Stimulated activated CD8-positive, alpha-beta memory T cell treated with anti-CD3 and anti-CD28 coated beads, Interleukin-15, amount 100 ng/mL, for 4 hours (primary cell): ENCODE measurements at places on chromosomes 1 and 21.

DNA sequence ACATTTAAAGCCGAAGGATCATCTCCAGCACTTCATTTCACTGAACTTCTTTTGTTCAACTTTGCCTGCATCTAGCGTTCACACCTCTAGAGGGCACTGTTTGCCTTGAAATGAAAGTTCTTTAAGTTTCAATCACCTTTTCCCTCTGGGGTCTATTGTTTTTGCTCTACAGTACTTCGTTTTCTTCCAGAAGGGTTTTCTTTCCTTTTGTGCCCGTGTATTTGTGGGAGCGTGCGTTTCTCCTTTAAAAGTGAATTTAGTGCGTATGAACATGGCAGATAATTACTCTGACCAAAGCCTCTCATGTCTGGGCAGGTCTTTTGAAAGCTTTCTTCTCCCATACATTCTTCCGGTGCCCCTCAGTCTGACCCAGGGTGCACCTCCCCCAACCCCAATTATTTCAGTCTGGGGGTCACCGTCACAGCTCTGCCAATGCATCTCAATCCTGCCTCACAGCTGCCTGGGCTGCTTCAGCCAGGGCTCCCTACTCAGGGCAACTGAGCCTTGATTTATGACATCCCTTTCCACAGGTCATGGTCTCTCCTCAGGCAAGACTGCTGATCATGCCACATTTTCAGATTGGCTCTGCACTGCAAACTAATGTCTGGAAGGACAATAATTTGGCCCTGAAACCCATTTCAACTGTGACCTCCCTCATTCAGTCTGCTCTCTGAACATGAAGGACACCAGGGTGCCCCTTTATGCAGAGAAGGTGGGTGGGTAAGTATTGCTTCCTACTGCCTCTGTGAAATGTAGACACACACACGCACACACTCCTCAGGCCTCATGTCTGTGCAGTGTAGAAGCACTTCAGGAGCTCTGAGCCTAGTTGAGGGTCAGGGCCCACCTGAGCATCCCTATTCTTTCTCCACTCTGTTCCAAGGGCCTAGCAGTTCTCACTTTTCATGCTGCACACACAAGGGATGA lies 88.6 kb downstream of the NUF2 start:
- no peak for DNase-seq

GRCh38 chr1:94236630-94237290 lies 624 bp downstream of the ARHGAP29 start:
- DNase-seq: no peak

GRCh38 chr1:243293941-243294722 lies 38.3 kb downstream of the SDCCAG8 start:
- DNase-seq: no peak

DNA sequence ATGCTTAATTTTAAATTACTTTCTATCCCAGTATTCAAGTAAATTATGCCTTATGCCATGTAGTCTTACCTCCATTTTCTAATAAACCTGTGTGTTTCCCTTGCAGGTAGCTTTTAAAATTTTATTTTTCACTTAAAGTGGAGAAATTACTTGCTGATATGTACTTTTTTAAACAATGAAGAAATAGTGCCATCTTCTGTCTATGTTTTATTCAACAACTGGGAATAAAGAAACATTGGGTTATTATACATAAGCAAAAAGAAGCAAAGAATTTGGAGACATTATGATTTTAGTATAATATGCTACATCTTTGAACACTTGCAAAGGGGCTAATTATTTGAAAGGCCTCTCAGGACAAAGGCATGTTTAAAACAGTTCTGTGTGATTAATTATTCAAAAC lies 1912.9 kb downstream of the MRPL39 start:
- no peak for DNase-seq

GRCh38 chr1:41281334-41281733 lies 39.2 kb upstream of the SCMH1 start:
- DNase-seq: no peak

GRCh38 chr1:1421907-1422464 lies 910 bp upstream of the ANKRD65 start:
- no peak for DNase-seq

- no peak for DNase-seq
These were observed 17.9 kb upstream of the ABCG1 start for GRCh38 chr21:42200906-42201614.

DNA sequence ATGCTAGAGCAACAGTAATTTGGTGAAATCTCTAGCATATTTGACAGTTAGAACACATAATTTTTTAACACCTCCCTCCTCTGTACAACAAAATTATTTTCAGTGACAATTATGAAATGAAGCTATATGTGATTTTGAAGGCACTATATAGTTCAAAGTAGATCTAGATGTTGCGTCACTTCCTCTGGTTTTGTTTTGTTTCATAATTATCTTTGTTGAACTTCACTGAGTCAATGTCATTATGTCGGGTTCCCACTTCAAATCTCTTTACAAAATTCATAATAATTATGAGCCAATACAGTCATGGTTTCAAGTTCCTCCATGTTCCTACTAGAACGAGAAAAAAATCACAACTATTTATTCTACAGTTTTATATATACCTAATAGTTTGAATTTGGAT lies 254.8 kb upstream of the PLXNA2 start:
- DNase-seq: no peak

DNA sequence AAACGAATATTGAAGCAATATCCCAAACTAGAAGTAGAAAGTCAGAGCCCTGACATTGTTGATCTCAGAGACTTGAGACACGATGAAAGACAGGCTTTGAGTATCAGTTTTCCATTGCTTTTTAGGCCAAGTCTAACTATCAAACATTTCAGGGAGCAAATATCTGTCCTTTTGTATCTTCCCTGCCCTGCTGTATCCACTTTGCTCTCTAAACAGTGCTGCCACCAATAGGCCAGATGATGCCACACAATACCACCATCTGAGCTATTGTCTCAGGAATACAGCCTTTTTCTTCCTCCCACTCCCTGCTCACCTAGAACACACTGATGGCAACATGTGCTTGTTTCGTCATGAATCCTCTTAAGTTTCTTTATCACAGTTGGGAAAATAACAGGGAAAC lies 62.6 kb upstream of the SPAG17 start:
- no peak for DNase-seq

DNA sequence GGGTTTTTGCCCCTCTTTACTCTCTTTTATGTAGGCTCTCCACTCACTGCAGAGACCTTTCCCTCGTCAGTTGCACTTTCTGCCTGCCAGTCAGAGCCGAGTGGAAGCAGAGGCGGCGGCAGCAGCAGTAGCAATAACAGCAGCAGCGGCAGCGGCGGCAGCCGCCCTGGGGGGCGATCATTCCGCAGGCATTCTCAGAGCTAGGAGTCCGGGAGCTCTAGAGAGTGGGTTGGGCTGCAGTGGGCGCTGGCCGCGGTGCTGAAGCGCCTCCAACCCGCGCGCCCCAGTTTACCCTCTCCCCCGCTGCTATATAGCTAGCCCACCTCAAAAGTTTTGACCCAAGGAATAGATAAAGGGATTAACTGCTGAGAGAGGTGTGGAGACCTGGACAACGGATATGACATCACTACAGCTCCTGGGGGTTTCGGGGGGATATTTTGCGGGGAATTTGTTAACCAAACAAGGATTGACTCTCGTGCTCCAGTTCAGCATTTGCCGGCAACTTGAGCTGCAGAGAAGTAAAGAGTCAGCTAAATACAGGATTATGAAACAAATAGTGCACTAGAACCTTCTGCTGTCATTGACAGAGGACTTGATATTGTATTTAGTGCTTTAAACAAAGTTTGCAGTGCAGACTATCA lies at the start of gene OLFM3:
TSS of gene OLFM3 (minus strand) at position 102 of the 641 bp plus-strand sequence.
- DNase-seq: no peak

DNA sequence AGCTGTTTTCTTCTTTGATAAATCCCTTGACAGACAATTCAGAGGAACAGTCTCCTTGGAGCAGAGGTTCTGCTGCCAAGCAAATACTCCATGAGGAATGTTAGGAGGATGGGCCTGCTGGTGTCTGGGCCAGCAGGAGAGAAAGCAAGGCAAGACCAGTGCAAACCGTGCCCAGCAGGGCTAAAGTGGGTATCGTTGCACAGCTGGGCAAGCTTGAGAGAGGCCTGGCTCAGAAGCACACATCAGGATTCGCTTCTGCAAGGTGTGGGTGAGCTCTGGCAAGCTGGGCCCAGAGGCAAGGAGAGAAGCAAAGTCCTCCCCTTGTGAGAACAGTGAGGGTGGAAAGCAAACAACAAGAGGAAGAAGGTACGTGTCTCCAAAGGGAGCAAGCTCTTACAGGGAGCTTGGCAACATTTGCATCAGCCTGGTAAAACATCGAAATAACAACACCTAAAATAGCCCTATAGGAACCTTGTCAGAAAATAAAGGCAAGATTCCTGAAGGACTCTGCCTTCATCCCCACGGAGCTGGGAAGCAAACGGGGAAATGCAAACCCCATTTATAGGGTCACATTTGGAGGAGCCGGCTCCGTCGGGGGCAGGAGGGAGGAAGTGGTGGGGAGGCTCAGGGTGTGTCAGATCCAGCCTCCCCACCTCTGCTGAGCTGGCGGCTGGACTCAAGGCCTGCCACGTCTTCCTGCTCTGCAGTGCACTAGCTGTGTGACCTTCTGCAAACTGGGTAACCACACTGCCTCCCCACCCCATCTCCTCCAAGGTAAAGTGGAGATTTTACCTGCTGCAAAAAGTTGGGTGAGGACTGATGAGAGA lies 62.3 kb upstream of the HIVEP3 start:
- no peak for DNase-seq

GRCh38 chr1:3743421-3743820 lies 8.8 kb upstream of the CCDC27 start:
- no peak for DNase-seq

DNA sequence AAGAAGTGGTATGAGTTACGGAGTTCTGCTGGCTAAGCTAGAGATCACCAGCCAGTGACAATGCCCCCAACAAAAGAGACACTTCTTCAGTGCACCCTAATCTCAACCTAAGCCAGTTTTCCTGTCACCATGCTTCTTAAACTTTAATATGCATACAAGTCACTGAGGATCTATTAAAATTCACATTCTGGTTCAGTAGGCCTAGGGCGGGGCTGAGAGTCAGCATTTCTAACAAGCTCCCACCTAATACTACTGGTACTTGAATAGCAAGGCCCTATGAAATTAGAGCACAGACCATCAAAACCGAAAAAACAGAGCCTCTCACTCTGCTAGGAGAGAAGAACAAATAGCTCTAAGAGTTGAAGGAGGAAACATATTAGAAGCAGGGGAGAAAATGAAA lies 7.9 kb downstream of the PSMB4 start:
- no peak for DNase-seq

DNA sequence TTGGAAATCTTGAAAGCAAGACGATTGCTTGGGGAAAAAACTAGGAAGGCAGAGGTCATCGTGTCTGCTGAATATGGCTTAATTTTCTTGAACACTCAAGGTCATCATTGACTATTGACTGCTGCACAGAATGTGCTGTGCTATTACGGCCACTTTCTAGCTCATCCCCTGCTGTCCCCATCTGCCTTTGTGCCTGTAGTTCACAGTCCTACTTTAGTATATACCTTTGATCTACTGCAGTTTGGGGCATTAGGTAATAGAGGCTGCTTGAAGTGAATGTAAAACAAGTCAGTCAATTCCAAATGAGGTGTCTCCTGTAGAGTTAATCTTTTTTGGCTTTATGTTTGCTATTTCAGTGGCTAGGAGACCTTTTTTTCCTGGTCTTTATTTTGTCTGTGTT lies 8.3 kb downstream of the RAB4A start:
- no peak for DNase-seq

DNA sequence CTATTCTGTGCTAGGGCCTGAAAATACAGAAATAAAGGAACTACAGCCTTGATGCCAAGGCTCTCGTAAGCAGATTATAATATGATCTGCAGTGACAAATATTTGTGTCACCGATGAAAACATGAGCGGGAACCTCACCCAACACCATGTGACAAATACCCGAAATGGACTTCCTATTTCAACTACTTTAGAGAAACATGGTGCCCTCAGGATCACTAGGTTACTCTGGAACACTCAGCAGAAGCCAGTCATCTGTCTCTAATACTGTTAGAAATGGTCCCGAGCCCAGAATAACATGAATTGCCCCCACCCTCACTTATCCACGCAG lies 463 bp upstream of the VAMP3 start:
- DNase-seq: no peak

DNA sequence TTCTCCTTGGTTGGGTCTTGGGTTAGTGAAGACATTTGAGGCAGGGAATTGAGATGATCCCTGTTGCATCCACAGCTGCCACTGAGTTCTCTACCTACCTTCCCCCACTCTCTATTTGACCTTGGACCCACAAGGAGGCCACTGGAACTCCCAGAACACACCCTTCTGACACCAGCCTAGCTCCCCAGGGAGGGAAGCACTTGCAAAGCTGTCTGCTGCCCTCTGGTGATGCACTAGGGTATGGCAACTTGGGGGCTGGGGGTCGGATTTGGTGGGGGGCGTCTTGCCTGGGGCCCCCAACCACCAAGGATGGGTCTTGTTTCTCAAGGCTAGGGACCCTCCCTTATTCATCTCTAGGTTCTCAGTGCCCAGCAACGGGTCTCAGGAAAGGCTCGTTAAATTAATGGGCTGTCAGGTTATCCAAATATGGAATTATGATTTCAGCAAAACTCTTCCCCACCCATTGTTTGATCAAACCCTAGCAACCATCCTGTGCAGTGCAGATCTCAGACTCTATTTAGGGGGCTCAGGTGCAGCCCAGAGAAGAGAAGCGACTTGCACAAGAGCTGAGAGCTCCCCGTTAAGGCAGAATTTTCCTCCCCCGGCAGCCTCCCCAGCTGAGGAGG lies 177.8 kb upstream of the KLHDC7A start:
- DNase-seq: no peak

GRCh38 chr1:17923666-17924065 lies 168.5 kb downstream of the ACTL8 start:
- no peak for DNase-seq

DNA sequence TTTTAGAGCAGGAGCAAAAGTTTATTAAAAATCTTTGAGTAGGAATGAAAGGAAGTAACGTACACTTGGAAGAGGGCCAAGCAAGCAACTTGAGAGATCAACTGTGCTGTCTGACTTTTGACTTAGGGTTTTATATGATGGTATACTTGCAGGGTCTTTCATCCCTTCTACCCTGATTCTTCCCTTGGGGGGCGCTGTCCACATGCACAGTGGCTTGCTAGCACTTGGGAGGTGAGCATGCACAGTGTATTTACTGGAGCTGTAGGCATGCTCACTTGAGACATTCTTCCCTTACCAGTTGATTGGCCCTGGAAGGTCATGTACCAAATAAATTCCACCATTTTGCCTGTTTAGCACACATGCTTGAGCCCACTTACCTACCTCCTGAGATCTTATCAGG lies 1001.3 kb upstream of the ADGRL2 start:
- DNase-seq: no peak

GRCh38 chr1:74471470-74471869 lies 40.9 kb downstream of the LRRC53 start:
- DNase-seq: no peak

- no peak for DNase-seq
These were observed 93.8 kb downstream of the PLPPR5 start for GRCh38 chr1:98910827-98911226.
